ENCODE measurements at places on chromosomes 12 and 14.

DNA sequence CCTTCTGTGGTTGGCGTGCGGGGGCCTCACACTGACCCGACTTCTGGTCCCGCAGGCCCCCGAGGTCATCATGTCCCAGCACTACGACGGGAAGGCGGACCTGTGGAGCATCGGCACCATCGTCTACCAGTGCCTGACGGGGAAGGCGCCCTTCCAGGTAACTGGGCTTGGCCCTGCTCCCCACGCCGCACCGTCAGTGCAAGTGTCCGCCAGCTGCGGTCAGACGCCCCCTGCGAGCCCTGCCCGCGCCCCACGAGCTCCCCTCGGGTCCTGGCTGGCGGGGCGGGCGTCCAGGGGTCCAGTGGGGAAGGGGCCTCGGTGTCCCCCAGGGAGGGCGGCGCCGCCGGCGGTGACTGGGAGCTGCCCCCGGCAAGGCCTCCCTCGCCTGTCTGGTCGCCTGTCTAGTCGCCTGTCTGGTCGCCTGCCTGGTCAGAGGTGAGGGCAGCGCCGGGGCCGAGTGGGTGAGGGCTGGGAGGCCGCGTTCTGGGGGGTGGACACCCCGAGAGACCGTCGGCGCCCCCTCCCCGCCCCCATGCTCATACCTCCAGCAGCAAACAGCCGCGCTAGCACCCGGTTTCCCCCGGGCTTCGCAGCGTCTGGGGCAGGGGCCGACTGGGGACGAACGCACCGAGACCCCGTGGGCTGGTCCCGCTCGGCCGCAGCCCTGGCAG, 14.8 kb downstream of the ULK1 start:
- DNase-seq, result no peak

DNA sequence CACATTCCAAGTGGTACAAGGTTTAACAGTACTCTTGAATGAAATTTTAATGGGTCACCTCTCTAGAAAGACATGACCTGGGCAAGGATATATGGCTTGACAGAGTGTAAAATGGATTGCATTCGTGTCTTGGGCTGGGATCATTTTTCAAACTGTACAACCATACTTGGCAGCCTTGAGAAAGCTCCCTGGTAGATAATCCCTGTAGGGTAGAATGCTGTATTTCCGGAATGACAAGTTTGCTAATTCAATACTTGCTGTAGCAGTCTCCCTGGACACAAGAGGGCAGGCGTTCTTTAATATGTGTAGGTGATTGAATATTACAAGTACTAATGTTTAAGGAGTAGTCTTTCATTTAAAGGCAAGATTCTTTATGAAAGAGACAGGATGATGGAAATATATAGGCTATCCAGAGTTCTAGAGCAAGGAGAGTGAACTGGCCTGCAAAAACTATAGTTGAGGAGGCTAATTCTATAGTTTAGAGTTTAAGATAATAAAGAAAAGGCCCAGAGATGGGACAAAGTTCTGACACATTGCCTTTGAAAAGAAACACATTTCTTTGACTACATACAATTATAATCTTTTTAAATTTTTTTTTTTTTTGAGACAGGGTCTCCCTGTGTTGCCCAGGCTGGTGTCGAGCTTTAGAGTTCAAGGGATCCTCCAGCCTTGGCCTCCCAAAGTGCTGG, 53.4 kb downstream of the PLBD1 start:
- DNase-seq, result peak; percentile 71

GRCh38 chr12:106386813-106387535, 29.4 kb downstream of the POLR3B start:
- no peak for DNase-seq

DNA sequence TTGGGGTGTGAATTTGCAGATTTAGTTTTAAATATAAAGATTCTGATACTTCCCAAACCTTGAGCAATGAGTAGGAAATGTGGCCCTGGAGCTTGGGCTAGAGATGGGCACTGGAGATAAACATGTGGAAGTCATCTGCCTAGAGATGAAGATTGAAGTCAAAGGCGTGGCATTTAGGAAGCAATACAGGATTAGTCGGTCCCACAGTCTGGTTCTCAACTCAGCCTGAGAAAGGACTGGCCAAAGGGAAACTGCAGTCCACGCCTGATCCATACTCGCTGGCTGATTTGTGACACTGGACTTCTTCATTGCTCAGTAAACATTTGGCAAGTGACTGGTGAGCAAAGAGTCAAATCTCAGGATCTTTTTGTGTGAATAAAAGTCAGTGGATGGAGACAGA, 268.2 kb upstream of the ATP2B1 start:
- no peak for DNase-seq

DNA sequence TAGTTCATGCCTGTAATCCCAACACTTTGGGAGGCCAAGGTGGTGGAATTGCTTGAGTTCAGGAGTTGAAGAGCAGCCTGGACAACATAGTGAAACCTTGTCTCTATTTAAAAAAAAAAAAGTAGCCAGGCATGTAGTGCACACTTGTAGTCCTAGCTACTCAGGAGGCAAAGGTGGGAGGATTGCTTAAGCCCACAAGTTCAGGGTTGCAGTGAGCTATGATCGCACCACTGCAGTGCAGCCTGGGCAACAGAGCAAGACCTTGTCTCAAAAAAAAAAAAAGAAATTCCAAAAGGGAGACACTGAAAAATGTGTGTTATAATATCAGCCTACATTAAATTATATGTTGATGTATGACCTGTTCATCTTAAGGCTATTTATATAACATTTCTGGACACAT, 14.7 kb downstream of the TMPO start:
- DNase-seq, result no peak

DNA sequence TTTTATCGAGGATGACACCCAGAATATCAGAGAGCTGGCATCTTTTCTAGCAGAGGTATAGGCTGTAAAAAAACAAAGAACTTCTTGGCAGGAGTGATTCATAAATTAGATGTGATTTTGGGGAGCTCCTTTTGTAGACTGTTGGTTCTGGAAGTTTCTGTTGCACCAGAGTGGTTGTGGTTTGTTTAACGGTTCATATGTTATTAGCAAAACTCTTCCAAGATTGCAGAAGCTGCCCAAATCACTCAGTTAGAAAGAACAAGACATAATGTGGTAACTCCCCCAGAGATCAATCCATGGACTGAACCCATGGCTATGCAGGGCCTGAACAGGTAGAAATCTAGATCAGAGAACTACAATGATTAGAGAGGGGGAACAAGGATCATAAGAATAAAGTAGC, 6.7 kb upstream of the RNASE10 start:
- no peak for DNase-seq

DNA sequence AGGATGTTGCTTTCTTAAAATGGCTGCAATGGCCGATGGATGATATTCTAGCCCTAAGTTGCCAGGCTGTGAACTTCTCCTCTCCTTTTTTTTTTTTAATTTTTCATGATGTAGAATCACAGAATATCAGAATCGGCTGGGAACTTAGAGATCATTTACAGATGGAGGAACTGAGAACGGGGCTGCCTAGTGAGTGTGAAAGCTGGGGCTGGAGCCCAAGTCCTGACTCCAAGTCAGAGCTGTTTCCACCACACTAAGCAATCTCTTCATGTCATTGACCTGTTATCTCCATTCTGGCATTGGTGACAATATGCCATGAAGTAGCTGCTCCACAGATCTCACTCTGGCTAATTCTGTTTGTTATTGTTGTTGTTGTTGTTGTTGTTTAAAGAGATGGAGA, 121.7 kb downstream of the SLC38A1 start:
- no peak for DNase-seq

DNA sequence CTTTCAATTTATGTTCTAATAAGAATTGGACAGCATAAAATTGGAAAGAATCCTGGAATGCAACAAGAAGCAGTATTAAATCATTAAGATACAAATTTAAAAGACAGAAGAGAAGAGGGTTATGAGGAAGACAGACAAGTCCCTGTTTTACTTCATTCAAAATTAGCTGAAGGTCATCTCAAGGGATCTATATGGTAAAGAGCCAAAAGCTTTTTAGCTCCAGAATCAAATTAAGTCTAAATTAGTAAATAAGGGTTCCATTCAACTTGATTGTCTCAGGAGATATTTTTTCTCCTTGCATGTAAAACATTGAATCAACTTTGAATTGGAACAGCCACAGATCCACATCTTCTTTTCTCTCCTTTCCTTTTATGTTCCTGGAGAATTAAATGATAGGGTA, 7.6 kb downstream of the CCDC196 start:
- no peak for DNase-seq

DNA sequence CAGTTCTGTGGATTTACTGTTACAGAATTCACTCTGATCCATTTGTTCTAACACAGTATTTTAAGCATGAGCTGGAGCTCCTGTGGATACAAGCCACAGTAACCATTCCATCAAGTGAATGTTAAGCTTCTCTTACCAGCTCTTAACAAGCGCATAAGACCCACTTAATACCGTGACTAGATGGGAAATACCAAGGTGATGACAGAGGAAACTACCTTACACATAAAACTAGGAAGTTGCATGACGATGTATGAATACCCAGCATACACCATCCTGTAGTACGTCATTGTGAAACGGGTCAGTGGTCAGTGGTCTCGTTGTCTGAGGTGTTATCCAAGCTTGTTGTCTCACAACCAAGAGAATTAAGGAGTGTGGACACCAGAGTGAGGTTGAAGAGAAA, 2.0 kb upstream of the GALC start:
- no peak for DNase-seq

GRCh38 chr12:45665941-45666340, 63.6 kb upstream of the ARID2 start:
- DNase-seq, result no peak

- DNase-seq, result no peak
Measured at GRCh38 chr12:56758728-56759262, 4.3 kb upstream of the HSD17B6 start.

DNA sequence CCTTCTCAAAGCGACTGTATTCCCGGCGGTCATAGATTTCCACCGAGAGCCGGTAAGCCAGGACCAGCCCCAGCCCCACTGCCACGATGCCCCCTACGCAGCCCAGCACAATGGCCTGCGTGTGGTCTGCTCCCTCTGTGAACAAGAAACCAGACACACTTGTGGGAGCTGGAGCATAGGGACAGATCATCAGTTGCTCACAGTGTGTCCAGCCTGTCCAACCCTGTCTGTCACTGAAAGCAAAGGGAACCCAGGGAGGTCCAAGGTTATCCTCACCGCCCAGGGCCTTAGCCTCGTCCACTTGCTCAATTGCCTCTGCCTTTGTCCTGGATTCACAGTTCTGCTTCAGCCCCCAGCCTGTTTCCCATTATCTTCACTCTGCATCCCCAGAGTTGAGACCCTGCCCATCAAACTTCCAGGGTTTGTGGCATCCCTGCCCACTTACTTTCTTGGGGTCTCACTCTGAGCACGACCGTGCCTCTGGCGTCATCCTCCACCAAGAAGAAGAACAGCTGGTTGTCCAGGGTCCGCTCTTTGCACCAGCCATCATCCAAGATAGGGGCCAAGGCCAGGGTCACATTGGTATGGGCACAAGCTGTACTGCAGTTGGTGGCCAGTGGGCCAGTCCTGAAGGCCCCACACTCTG, 11.3 kb upstream of the CSAD start:
- DNase-seq, result no peak

- no peak for DNase-seq
Measured at GRCh38 chr12:55060470-55060869, 40.7 kb downstream of the NEUROD4 start.

GRCh38 chr12:123267991-123268843, 3.4 kb downstream of the CDK2AP1 start:
- no peak for DNase-seq

- no peak for DNase-seq
Measured at GRCh38 chr12:52542785-52543318, 10.1 kb downstream of the KRT71 start.

DNA sequence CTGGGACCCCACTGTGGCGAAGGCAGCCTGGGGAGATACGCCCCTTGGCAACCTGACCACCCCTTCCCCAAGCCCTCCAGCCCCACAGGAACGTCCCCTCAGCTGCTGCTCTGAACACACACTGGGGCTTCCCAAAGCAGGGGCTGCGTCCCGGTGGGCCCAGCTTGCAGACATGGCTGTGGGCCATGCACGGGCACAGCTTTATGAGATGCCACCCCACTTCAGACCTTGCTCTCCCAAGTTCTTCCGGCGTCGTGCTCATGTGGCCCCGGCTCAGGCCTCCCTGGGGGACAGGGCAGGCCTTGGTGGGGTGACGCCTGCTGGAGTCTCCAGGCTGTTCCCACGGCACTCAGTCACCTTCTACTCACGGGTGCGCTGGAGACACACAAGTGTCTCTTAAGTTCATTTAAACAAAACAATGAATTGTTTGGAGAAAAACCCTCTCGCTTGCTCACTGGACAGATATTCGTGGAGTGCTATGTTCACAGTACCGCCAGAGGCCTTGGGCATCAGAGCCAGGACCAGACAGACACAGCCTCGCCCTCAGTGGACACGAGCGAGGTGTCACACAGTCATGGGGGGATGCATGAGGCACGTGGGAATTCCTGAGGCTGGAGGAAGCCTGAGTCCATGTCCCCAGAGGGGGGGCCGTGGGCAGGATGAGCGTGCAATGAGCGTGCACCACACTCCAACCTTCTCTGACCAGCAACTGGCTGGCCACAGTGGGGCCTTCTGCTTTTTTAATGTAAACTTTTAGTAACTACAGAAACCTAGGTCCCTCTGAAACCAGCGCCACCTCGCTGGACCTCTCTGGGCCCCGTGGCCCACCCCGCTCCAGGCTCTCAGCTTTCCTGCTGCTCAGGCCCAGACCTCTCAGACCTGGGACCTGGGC, 4.3 kb downstream of the GALNT9 start:
- no peak for DNase-seq

- peak; percentile 56 for DNase-seq
Measured at GRCh38 chr12:46983959-46984841, 95.2 kb upstream of the PCED1B start.

- no peak for DNase-seq
Measured at GRCh38 chr14:91092073-91092472, 21.8 kb upstream of the DGLUCY start.

DNA sequence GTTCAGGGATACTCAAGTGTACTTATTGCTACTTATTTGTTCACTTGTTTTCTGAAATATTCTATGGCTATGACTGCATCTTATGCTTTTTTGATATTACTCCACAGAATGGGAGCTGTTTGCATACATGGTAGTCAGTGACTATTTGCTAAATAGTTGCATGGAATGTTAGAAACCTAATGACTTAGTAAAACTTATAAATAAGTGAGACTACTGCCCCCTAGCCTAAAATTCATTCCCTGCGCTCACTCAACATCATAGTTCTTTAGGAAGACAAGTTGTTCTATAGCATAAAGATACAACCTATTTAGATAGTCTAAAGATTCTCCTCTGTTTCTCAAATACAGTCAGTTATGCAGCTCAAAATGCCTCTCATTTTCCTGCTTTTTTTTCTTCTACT, 305.5 kb downstream of the CEP128 start:
- no peak for DNase-seq

GRCh38 chr12:54759751-54760150, 94.6 kb upstream of the MUCL1 start:
- DNase-seq, result peak; percentile 42

DNA sequence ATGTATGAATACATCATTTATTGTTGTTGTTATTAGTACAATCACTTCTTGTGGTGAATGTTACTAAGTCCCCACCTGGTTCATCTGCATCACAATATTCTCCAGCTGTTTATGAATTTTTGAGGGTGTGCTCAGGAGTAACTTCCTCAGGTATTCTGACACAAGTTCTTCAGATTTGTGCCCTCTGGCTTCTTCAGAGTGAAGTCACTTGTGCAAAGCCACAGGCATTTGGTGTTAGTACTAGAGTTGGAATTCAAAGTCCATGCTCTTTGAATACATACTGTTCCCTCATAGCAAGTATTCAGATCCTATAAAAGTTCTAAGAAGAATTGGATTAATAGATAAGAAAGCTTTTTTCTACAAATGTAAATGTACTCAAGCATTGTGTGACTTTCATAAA, 150.3 kb upstream of the AVPR1A start:
- DNase-seq, result no peak

GRCh38 chr12:48779869-48780268, 9.0 kb downstream of the ADCY6 start:
- no peak for DNase-seq

GRCh38 chr14:96095581-96096476, 56.7 kb downstream of the C14orf132 start:
- no peak for DNase-seq
